ENCODE measurements at places on chromosomes 16 and 17. TPM values are rescaled to one million over a fixed set of nuclear protein-coding genes. Genes with fewer than 3 reads are reported as not detected.

Gene ALDH3A2
- 130 TPM for total RNA-seq

Gene SHBG
- total RNA-seq: 0.66 TPM

Gene FKBP10
- total RNA-seq: 137 TPM

Gene G6PC1
- total RNA-seq: not detected

Gene TBX6
- 2.3 TPM for total RNA-seq

Gene TLCD3B
- 28.2 TPM for total RNA-seq

Gene SEC14L1
- 81.8 TPM for total RNA-seq

Gene ZNF423
- 39.6 TPM for total RNA-seq

Gene ABCC11
- not detected for total RNA-seq

Gene RHBDF1
- total RNA-seq: 15.3 TPM

Gene ACOX1
- total RNA-seq: 32.9 TPM

Gene LITAFD
- not detected for total RNA-seq

DNA sequence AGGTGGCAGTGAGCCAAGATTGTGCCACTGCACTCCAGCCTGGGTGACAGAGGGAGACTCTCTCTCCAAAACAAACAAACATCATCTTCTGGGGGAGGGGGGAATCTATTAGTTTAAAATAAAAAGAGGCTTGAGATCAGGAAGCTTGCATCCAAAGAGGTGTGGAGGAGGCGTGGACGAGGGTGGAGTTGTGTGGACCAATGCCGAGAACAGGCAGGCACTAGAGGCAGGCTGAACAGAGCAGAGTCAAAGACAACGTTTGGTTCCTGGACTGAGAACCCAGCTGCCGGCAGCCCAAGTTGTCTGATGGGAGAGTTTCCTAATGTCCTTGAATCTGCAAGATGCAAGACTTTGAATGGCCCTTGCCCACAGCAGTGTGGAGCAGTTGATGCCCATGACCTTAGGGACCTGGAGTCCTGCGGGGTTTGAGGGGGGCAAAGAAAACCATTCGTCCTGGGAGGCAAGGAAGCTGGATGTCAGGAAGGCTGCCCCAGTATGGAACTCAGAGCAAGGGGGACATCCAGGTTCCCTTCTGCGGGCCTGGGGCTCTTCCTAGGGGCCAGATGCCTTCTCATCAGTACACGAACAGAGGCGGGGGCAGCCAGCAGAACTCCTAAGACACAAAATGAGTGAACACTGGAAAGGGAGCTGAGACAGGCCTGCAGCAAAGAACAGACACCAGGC is 9.2 kb downstream of the TBC1D16 start:
- DNase-seq: no peak

DNA sequence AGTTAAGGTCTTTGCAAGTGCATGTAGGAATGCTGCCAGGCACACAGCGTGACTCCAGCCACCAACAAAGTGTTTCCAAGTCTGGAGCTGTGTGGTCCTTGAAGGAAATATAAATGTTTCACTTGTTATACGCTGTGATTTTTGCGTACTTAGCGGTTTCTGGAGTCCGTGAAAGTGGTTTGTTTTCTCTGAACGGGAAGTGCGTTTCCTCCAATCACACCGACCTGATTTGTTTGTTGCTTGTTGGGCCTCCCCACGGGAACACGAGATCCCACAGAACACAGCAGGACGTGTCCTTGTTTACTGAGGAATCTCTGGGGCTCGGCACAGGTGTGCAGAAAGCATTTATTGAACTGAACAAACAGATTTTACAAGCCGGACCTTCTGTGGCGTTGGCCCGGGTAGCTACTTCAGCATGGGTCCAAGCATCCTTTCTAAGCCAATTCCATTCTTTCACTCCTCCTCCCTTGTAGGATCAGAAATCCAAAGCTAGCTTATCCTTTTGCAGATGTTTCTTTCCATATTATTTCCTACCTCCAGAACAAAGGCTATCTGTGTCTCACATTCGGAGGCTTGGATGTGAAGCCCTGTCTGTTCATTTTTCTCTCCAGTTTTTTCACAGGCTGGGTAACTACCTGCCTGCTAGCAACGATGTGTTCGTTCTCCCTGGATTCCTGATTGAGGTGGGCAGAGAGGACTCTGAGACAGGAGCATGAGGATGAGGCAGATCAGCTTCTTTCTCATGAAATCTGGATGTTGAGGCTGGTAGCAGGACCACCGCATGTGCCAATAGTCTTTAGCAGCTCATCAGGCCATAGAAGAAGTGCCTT is 44.6 kb downstream of the ABAT start:
- no peak for DNase-seq

- peak; percentile 51 for DNase-seq
Measured at GRCh38 chr17:43905400-43905984, 1.8 kb downstream of the MPP2 start.

DNA sequence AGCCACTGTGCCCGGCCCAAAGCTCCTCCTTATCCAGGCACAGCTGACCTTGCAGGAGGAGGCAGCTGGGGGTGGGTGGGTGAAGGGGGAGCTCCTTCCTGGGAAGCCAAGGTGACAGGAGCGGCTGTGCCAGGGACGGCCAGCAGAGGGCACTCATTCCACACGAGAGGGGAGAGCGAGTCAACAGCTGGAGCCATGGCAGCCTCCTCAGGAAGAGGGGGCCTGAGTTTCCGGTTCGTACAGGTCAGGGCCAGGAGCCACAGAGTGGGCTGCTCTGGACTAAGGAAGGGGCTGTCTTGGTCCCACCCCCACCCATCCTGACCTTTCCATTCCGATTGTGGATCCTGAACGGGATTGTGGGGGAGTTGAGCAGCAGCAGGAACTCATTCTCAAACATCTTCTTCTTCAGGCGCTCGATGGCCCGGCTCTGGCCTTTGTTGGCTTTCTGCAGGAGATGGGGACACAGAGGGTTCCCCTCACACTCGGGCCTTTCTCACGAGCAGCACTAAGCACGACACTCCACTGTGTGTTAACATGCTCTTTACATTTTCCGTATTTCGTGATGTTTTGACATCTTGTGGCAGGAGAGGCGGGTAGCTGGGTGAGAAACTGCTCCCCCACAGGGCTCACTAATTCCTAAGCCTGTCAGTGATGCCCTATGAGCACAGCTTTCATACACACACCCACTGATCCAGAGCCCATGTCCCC is 61.6 kb downstream of the TIMM22 start:
- DNase-seq: peak; percentile 74

DNA sequence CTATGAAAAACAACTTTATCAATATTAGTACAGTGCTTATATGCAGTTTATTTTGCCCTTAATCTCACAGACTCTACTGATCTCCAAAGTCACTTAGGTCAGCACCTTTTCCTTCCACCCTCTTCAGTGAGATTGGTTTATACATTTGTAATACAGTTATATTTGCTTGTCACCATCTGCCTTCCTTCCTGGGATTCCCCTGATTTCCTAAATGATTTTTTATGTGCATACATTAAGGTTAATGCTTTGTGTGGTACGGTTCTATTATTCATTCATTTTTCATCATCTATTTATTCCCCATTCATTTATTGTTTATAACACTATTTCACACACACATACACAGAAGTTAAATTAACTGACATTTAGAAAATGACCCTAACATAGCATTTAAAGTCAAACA is 419.8 kb upstream of the CDH11 start:
- DNase-seq: no peak

GRCh38 chr17:36511216-36511615 is 23.5 kb downstream of the MYO19 start:
- DNase-seq: no peak

GRCh38 chr16:4832698-4833343 is 14.3 kb downstream of the GLYR1 start:
- no peak for DNase-seq

- peak; percentile 85 for DNase-seq
Measured at GRCh38 chr16:56425439-56425832, at the start of gene AMFR. TSS of gene AMFR (minus strand) at chr16:56425545. CDS start at chr16:56425327, 218 bp downstream.

DNA sequence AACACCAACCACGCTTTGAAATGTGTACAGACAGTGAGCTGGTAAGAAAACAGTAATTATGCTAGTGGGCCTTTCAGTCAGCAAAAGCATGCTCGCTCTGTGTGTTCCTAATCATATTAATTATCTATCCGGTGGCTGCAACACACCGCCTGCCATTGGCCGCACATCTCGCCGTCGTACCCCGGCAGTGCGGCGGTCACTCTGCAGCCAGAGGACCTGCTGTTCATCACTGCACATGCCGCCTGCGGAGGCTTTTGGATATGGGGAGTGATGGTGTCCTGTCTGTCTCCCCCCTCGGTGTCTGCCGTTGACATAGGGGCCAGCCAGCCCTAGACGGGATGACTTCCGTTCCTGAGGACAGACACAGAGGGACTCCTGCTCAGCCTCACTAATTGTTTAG is 68.5 kb downstream of the RPA1 start:
- no peak for DNase-seq

DNA sequence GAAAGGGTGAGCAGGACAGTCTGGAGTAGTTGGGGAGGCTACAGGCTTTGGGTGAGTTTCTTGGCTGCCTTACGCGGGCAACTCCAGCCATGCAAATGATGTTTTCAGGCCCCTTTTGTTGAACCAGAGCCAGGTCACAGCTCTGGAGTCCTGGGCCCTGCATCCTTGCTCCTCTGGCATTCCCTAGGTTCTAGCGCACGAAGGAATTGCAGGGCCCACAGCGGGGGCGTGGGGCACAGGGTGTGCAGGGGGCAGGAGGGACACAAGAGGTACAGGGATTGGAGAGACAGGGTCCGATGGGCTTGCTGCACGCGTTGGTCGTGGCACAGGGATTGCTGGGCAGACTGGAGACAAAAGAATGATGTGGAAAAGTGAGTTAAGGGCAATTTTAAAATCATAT is 3.6 kb downstream of the KRT31 start:
- no peak for DNase-seq
